Type B pancreatic cell (in vitro differentiated cells): ENCODE measurements at places on chromosomes 11 and 22.

- no peak for DNase-seq
Observed at GRCh38 chr11:61154528-61154927, 6.7 kb downstream of the VPS37C start.

- DNase-seq: no peak
Observed at GRCh38 chr11:44886790-44887140, 63.9 kb downstream of the TP53I11 start.

- DNase-seq: no peak
Observed at GRCh38 chr11:130801333-130802122, 114.8 kb downstream of the SNX19 start.

DNA sequence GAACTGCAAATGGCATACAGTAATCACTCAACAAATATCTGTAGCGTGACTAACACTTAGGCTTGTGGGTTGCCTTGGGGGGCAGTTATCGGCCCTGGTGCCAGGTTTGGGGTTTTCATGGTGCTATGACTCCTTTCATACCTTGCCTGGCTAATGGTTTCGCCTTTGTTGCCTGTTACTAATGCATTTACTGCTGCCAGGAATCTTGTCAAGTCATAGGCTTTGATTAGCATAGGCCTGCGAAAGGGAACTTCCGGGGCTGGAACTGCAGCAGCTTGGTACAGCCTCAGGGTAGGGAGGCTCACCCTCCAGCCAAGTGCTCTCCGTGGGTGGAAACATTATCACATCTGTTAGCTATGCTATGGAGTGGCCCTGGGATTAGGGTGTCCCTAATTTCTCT is 13.2 kb downstream of the SLC25A18 start:
- no peak for DNase-seq

DNA sequence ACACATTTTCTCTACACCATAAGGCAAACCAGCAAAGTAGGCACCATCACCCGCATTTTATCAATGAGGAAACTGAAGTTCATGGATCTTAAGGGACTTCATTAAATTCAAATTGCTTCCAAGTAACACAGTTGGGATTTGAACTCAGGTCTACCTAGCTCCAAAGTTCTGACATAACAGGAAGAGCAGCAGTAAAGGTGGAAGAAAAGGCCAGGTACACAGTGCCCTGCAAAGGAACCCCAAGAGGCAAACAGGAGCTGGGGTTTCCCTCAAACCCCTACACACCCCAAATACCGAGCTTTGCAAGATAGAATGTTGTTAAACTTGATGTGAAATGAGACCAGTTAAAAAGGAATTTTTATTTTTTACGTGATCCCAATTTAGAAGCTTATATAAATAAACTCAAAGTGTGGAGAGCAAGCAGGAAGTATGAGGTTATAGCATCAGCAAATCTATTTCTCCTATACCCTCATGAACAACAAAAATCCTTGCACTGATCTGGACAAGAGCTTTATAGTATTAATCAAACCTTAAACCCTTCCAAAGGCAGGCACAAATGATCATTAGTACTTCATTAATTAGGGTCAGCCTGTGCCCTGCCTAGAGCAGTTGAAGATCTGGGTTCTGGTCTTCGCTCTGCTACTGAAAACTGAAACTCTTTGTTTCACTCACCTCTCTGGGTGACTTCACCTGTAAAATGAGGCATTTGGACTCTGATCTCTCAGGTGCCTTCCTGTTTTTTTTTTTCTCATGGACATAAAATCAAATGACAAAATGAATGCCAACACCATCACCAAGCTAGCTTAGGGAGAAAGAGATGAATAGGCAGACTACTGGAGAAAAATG is 36.5 kb downstream of the SYTL2 start:
- DNase-seq: no peak

DNA sequence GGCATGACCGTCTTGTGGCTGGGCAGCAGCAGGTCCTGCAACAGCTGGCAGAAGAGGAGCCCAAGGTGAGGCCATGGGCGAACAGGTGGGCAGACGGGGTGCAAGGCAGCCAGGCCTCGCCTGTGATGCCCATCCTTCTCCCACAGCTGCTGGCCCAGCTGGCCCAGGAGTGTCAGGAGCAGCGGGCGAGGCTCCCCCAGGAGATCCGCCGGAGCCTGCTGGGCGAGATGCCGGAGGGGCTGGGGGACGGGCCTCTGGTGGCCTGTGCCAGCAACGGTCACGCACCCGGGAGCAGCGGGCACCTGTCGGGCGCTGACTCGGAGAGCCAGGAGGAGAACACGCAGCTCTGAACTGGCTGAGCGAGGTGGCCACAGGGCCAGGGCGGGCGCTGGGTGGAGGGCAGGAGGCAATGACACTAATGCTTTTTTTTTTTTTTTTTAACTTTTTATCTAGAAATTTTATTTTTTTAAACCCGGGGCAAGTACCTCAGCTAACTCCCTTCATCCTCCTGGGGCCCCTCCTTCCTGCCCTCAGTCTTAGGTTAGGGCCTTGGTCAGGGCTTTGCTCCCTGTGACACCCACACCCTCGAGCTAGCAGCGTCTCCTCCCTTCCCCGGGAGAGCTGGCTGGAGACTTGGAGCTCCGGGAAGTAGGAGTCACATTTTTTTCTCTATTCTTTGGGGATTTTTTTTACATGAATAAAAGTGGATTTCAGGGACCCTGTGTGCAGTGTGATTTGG is 16.0 kb downstream of the PLCB3 start:
- no peak for DNase-seq
